ENCODE measurements at places on chromosomes 1 and 21.

DNA sequence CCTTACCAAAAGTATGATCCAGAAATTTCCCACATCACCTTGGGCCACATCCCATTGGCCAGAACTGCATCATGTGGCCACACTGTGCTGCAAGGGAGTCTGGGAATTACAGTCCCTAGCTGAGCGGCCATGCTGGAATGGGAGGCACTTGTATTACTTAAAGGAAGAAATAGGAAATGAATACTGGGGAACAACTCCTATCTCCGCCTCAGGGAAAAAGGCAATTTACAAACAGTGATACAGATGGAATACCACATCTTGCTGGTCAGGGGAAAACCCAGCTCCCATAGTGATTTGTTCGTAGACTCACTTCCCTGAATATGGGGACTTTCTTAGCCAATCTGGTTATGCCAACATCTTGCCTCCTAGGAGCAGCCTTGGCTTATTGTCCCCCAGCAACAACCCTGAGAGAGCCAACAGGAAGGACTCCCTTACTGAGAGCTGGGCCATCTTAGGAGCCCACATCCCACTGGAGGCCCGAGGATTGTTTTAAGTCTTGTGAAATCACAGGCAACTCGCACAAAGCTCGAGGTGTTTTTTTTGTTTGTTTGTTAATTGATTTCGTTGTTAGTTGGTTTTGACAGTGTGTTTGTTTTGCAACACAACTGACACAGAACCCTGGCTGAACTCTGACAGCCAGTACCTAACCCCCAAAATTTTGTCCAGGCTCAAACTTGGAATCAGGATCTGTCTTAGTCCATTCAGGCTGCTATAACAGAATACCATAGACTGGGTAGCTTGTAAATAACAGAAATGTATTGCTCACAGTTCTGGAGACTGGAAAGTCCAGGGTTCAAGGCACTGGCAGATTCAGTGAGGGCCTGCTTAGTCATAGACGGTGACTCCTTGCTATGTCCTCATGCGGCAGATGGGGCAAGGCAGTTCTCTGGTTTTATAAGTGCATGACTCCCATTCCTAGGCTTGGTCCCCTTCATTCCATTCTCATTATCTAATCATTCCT is 14.9 kb downstream of the CDA start:
- DNase-seq: no peak

- no peak for DNase-seq
Observed at GRCh38 chr1:241722947-241723346, 70.9 kb downstream of the WDR64 start.

DNA sequence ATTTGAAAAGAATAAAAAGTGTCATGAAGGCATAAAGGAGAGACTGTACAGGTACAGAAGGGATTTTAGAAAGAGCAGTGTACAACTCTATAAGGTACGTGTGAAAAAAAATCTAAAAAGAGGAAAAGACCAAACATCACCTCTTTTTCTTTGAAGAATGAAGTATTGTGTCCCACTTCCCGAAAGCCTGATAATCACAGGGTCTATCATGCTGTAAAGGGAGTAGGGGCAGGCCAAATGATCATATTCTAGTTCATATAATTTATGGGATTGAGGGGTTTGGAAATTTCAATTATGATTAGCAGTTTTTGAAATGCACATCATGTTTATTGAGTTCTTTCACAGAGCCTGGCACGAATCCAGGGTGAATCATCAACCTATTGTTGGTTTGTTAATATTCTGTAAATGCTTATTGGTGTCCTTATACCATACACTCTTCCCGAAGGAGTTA is 910 bp upstream of the RERE start:
- DNase-seq: no peak

- no peak for DNase-seq
Observed at GRCh38 chr1:235736263-235736662, 86.7 kb upstream of the GNG4 start.

DNA sequence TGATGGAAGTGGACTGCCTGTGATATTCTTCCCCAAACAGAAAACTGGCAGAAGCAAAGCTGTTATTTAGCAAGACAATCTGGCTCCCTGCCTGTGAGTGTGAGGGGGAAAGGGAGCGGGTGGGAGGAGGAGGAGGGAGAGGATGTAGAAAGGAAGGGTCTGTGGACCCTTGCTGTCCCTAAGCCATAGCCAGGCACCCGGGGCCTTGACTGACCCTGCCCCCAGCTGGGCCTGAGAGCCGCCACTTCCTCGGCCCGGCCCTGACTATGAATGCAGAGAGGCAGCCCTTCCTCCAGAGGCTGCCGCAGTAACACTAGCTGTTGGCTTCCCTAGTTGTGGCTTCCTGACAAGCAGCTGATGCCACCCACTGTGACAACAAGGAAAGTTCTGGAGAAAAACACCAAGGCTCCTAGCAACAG is 13.9 kb downstream of the PLA2G2F start:
- no peak for DNase-seq

DNA sequence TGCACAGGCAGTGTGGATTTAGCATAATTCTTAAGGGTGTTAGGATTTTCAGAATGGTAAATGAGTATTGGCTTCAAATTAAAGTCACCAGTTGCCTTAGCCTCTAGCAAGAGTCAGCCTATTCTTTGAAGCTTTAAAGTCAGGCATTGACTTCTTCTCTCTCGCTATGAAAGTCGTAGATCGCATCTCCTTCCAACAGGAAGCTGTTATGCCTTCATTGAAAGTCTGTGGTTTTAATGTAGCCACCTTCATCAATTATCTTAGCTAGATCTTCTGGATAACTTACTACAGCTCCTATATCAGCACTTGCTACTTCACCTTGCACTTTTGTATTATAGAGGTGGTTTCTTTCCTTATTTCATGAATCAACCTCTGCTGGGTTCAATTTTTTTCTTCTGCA is 320.2 kb downstream of the PTPRC start:
- DNase-seq: no peak

GRCh38 chr1:116763787-116764465 is 9.7 kb downstream of the CD2 start:
- DNase-seq: peak; percentile 49

- DNase-seq: peak; percentile 92
Observed at GRCh38 chr1:202160377-202160940, at the start of gene PTPN7. Gene PTPN7 (minus strand): TSS chr1:202160602. CDS start chr1:202159402, 1,200 bp downstream.

- no peak for DNase-seq
Observed at GRCh38 chr1:89130716-89131115, 4.8 kb upstream of the GBP2 start.

DNA sequence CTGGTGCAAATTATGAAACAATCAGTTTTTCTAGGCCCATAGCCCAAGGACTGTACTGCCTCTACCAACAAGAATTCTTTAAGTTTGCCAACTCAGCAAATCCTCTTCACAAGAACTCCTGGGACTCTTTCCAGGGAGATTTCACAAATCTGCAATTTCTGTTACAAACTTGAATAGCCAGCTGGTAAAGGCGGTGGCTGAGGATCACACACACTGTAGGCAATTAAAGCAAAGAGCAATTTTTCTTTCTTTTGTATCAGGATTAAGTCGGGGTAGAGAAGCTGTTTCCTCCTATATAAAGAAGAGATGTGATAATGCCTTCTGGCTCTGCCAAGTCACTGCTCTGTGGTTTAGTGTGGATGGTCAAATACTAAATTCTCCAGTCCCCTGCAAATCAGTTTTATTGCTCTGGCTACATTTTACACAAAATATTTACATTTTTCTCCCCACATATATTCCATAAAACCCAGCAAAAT is 1.7 kb downstream of the ALDH9A1 start:
- DNase-seq: no peak

- no peak for DNase-seq
Observed at GRCh38 chr1:203252678-203253077, 23.2 kb upstream of the CHIT1 start.

GRCh38 chr1:212007886-212008285 is 27.5 kb downstream of the INTS7 start:
- DNase-seq: no peak

DNA sequence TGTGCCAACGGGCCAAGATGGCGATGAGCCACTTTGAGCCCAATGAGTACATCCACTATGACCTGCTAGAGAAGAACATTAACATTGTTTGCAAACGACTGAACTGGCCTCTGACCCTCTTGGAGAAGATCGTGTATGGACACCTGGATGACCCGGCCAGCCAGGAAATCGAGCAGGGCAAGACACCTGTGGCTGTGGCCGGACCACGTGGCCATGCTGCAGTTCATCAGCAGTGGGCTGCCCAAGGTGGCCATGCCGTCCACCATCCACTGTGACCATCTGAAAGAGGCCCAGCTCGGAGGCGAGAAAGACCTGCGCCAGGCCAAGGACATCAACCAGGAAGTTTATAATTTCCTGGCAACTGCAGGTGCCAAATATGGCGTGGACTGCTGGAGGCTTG is 32.2 kb upstream of the GPR137B start:
- no peak for DNase-seq

- DNase-seq: no peak
Observed at GRCh38 chr21:33428669-33429068, 25.5 kb downstream of the IFNGR2 start.

DNA sequence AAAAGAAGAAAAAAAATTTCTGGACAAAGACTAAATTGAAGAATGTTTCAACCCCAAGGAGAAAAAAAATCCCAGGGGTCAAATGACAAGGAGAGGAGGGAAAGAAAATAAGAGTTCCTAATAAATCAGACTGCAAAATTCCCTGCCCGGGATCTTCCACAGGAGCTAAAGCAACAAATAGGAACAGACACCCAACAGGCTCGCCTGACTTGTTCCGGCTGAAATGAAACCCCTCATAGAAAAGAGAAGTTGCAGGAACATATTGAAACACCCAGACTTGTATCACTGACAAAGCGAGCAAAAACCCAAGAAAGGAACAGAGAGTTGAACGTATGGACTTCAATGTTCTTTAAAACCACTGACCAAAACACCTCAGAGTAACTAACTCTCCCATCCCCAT is 123.0 kb downstream of the TIAM1 start:
- no peak for DNase-seq

GRCh38 chr1:202283379-202283844 is 58.3 kb downstream of the UBE2T start:
- no peak for DNase-seq

DNA sequence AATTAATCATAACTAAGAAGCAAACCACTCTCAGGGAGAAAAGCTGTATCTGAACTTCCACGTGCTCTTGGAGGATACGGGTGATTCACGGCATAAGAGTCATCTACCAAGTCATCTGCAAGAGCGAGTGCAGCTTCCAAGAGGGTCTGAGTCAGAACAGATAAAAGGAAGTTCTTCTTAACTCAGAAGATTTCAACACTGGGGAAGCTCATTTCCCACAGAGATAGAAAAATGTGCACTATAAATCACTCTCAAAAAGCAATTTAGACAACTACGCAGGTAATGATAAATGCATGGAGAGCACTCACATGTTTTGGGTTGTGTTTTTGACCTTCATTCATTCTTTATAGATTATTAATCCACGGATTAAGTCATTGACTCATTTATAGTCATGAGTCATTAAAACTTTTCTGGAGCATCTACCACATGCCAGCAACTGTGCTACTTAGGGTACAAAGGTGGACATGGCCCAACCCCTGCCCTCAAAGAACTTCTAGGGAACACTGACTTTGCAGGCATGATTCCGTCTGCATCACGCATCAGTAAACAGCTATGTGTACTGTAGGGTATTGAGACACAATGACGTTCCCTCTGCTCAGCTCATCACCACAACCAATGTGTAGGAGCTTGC is 20.8 kb downstream of the KCNJ15 start:
- DNase-seq: no peak
